ENCODE measurements at places on chromosomes 4 and X. TPM values are rescaled to one million over a fixed set of nuclear protein-coding genes. Genes with fewer than 3 reads are reported as not detected.

Gene SAGE1
- not detected for total RNA-seq

Gene CSAG3
- not detected for total RNA-seq

Gene MAGEB10
- total RNA-seq: not detected

Gene L1CAM
- 83.2 TPM for total RNA-seq

Gene GAGE12J
- total RNA-seq: not detected

Gene FOXP3
- 0.13 TPM for total RNA-seq

Gene PRAF2
- 29.6 TPM for total RNA-seq

Gene SLC2A9
- 7.4 TPM for total RNA-seq

Gene GABRG1
- total RNA-seq: 1.4 TPM

Gene FRAS1
- total RNA-seq: 9.7 TPM

Gene PRICKLE3
- 9.9 TPM for total RNA-seq

Gene ITIH6
- not detected for total RNA-seq

Gene UNC5C
- total RNA-seq: 4.5 TPM

Gene NBDY
- total RNA-seq: 37.6 TPM

Gene CYSLTR1
- total RNA-seq: 5.3 TPM

Gene C1QTNF7
- 3.3 TPM for total RNA-seq

Gene JCHAIN
- 13.3 TPM for total RNA-seq

Gene MAGT1
- 59.5 TPM for total RNA-seq

Gene RS1
- not detected for total RNA-seq

Gene DMRTC1
- total RNA-seq: not detected

Data from sciatic nerve (tissue), 2 donors.